Right ventricle myocardium inferior (tissue), 1 donor: ENCODE measurements at places on chromosomes 6 and 20.

- no peak for DNase-seq
These were observed 47.5 kb downstream of the CD83 start for GRCh38 chr6:14165091-14165490.

GRCh38 chr6:13892017-13892645 lies 32.6 kb upstream of the RNF182 start:
- no peak for DNase-seq

- no peak for DNase-seq
These were observed 28.2 kb upstream of the RAB23 start for GRCh38 chr6:57250348-57250747.

GRCh38 chr6:34195726-34196115 lies 41.0 kb upstream of the HMGA1 start:
- DNase-seq, result no peak

- no peak for DNase-seq
These were observed 38.4 kb upstream of the TGM2 start for GRCh38 chr20:38203337-38203980.

DNA sequence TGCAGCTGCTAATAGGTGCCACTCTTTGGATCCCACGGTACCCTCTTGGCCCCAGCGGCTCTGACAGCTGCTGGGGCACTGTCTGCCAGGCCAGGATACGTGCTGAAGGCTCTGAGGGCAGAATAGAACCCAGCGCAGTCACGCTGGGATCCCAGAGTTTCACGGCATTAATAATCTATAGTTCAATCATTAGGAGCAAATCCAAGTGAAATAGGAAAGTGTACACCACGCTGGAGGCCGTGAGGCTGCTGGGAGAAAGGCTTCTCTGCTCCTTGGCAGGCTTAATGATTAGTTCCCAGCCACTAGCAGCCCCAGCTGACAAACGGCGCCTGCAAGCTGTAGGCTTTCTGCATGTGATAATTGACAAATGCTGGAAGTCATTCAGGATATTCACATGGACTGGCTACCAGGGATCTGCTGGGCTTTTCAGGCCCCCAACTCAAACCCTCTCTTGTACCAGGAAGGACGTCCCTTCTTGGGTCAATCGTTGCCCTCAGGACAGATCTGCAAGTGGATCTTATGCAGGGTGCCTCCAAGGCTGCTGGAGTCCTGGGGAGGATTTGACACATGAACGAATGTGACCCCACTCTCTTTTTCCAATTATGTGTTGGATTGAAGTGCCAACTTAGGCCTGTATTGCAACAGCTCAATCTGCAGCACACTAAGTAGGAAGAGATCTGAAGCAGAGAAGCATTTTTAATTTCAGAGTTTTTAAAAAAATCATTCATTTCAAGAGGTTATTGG lies 50.1 kb upstream of the INSM1 start:
- no peak for DNase-seq

DNA sequence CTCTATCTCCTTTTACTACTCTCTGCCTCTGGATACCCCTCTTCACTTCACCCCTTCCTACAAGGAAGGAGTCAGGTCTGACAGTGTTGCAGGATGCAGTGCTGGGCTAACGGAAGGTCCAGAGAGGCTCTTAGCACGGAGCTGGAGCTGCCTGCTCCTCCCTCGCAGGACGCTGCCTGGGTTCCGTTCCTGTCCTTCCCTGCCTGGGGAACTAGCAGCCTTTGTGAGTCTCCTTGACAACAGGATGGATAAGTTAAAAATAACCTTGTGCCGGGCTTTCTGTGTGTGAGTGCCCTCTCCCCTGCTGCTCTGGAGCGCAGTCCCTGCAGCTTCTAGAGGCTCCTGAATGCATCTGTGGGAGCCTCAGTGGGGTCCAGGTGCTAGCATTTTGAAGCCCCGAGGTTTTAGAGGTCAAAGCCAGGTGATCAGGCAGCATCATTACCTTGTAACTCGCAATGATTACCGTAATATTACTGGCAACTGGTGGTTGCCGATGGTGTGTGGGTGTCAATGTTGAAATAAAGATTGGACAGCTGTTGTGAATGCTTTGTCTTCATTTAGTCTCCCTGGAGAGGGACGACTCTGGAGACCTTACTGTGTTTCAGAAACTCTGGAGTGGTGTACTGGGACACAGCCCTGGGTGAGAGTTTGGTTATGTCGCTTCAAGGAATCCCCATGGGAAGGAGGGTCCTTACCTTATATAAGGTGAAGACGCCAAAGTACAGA lies 44.4 kb downstream of the CDS2 start:
- no peak for DNase-seq

DNA sequence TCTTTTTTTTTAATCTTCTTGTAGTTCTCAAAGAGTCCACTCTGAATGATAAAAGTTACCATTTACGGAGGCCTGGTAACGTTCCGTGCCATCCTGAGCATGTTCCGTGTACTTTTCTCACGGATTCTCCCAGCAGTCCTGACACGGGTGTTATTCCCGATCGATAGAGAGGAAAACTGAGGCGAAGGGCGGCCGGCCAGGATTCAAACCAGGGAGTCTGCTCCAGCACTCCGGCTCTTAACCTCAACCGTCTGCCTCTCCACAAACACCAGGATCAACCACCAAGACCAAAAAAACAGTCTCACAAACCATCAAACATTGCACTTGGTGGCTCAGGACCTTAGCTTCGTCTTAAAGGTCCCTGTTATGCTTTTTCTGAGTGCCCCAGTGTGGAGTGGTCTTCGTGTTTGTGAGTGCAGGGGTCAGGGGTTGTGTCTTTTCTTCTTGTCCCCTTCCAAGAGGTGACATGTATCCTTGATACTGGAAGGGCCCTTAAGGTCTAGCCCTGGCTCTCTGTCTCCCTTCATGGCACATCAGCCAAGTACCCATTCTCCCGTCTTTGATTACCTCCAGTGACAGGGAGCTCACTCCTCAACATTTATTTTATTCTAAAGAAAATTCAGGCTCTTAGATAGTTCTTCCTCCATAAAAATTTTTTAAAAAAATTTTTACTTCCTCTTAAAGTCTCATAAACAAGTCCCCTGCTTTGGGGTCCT lies 35.1 kb downstream of the SRC start:
- peak; percentile 3 for DNase-seq

GRCh38 chr20:63639093-63639975 lies 12.4 kb upstream of the GMEB2 start:
- DNase-seq, result no peak

DNA sequence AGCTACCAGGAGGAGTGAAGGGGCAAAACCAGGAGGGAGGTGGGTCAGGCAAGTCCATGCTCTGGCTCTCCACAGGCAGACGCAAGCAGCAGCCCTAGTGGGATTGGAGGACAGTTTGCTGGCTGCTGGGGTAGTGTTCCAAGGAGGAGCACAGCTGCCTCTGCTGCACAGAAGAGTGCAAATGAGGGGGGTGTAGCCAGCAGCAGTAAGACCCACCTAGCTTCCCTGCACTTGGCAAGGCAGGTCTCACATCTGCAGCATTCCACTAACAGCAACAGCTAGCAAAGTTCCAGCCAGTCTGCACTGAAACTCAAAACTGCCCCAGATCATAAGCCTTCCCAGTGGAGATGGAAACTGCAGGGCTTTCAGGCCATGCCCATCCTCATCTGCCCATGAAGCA lies 405.0 kb downstream of the UTRN start:
- no peak for DNase-seq

DNA sequence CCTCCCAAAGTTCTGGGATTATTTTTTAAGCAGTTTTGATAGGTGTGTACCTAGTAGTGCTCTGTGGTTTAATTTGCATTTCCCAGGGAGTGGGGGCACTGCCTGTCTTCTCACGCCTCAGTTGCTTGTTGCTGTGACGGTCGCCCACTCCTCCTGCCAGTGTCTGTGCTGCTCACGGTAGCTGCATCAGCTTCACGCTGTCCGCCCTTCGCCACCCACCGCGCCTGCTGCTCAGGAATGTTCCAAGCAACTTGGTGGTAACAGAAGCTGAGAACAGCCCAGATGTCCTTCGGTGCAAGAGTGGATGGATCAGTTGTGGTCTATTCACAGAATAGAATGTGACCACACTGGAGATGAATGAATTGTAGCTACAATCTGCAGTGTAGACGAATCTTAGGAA lies 22.9 kb downstream of the DNAJC5 start:
- DNase-seq, result peak; percentile 66

GRCh38 chr6:25315194-25316177 lies 36.3 kb downstream of the CARMIL1 start:
- DNase-seq, result no peak

GRCh38 chr6:26022737-26023136 lies 60.1 kb downstream of the TRIM38 start:
- DNase-seq, result no peak

GRCh38 chr6:25366903-25367545 lies 87.8 kb downstream of the CARMIL1 start:
- DNase-seq, result no peak

- DNase-seq, result no peak
These were observed 669 bp upstream of the TMEM30A start for GRCh38 chr6:75285283-75285639.
